ENCODE measurements at places on chromosomes 3 and 15.

- DNase-seq: no peak
Measured at GRCh38 chr3:17579289-17580031, 163.0 kb downstream of the TBC1D5 start.

GRCh38 chr3:101992863-101993262 is 143.5 kb downstream of the NFKBIZ start:
- DNase-seq: no peak

DNA sequence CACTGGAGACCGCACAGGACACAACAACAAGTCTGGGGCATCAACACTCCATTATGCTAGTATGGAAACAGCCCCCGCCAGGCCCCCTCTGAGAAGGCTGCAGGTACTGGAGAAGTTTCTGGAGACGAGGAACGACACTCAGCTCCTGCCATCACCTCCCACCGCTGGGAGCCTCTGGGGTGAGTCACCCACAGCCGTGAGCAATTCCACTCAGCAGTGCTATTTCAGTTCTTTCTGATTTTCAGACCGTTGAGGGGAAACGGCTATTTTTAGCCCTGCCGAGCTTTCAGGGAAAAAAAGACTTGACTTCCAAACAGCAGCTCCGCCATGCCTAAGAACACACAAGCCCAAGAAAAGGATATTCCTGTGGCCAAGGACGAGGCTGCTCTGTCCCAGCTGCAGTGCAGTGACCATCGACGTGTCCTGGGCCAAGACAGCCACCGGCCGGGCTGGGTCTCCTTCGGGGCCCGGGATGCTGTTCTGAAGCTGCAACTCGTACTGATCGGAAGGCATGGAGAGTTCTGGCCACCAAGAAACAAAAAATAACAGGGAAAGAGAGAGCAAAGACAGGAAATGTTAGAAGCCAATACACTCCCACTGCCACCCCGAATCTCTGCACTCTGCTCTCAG is 40.8 kb downstream of the NUP210 start:
- DNase-seq: no peak

GRCh38 chr3:48952510-48953118 is 34.0 kb downstream of the ARIH2 start:
- peak; percentile 56 for DNase-seq

- DNase-seq: no peak
Measured at GRCh38 chr3:25151281-25151902, 276.7 kb upstream of the RARB start.

All from CD4-positive, alpha-beta T cell treated with Interleukin-4 for 1 hour (primary cell).